Small intestine (tissue), 16 donors: ENCODE measurements at places on chromosomes 11 and 22.

- no peak overlapping the region for H3K27ac ChIP-seq
- no peaks in the 10 kb centered on the region for H3K27me3 ChIP-seq
- H3K4me3 ChIP-seq, result no peak overlapping the region
- no peak for DNase-seq
- H3K36me3 ChIP-seq, result peaks cover 62% of the 10 kb centered on the region
Observed at GRCh38 chr11:118628432-118628831, 21.0 kb downstream of the PHLDB1 start.

- no peaks in the 10 kb centered on the region for H3K27me3 ChIP-seq
- H3K36me3 ChIP-seq, result no peaks in the 10 kb centered on the region
- DNase-seq, result no peak
- H3K4me3 ChIP-seq, result no peak overlapping the region
- no peak overlapping the region for H3K27ac ChIP-seq
Observed at GRCh38 chr11:2762451-2762850, 62.7 kb upstream of the KCNQ1OT1 start.

GRCh38 chr11:121368364-121369240 is 76.0 kb downstream of the SC5D start:
- no peak overlapping the region for H3K27ac ChIP-seq
- no peak for DNase-seq
- H3K36me3 ChIP-seq, result no peaks in the 10 kb centered on the region

- H3K27ac ChIP-seq, result no peak overlapping the region
- no peaks in the 10 kb centered on the region for H3K4me1 ChIP-seq
- H3K4me3 ChIP-seq, result no peak overlapping the region
- peaks cover 3% of the 10 kb centered on the region for H3K36me3 ChIP-seq
Observed at GRCh38 chr22:46525389-46526243, 11.8 kb downstream of the CELSR1 start.

DNA sequence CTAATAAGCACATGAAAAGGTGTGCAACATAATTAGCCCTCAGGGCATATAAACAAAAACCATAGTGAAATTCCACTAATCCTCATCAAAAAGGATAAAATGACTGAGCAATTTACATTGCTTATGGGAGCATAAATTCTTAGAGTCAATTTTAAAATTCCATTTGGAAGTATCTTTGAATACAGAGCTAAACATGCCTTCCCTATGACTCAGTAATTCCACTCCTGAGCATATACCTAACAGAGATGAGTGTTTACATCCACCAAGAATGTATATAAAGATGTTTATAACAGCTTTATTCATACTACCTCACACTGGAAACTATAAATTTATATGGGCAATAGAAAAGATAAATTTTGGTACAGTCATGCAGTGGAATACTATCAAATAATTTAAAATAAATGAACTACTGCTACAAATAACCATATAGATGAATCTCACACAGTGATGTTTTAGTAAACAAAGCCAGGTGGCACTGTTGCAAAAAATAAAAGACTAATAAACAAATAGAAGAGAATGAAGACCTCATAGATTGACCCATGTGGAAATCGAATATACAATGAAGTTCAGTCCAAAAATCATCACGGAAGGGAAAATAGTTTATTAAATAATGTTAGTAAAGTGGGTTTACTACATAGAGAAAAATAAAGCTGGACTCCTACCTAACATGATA is 8.2 kb upstream of the OR2D2 start:
- H3K27me3 ChIP-seq, result no peaks in the 10 kb centered on the region
- H3K4me3 ChIP-seq, result no peak overlapping the region
- DNase-seq, result no peak
- H3K4me1 ChIP-seq, result no peaks in the 10 kb centered on the region
- no peak overlapping the region for H3K27ac ChIP-seq

GRCh38 chr11:72890881-72891280 is 76.7 kb downstream of the ATG16L2 start:
- peaks cover 4% of the 10 kb centered on the region for H3K36me3 ChIP-seq
- no peaks in the 10 kb centered on the region for H3K4me1 ChIP-seq
- H3K4me3 ChIP-seq, result no peak overlapping the region
